ENCODE measurements at places on chromosomes 1 and 21.

GRCh38 chr1:64595871-64596515, 126.1 kb downstream of the CACHD1 start:
- no peak for DNase-seq

- DNase-seq: no peak
These were observed 3.5 kb upstream of the ILDR2 start for GRCh38 chr1:166978821-166979220.

GRCh38 chr21:23401278-23401677, 2206.0 kb downstream of the MRPL39 start:
- no peak for DNase-seq

- no peak for DNase-seq
These were observed 156.0 kb downstream of the PDE4B start for GRCh38 chr1:65948609-65949229.

GRCh38 chr1:57278558-57278957, 145.3 kb downstream of the DAB1 start:
- no peak for DNase-seq

GRCh38 chr1:92259350-92259749, 39.4 kb downstream of the GLMN start:
- DNase-seq: no peak

GRCh38 chr1:183433703-183434102, 15.5 kb upstream of the NMNAT2 start:
- no peak for DNase-seq

GRCh38 chr1:115457289-115457688, 119.2 kb upstream of the NGF start:
- no peak for DNase-seq

DNA sequence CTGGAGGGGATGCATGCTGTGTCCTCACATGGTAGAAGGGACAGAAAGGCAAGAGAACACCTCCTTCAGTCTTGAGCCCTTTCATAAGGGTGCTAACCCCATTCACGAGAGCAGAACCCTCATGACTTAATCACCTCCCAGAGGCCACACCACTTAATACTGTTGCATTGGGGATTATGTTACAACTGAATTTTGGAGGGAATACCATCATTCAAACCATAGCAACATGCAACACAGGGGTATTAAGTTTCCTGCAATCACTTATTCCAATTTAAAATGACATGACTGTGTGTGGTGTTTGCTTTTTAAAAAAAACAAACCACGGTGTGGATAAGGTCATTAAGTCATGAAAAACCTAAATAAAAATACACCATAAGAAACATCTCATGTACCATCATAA, 3.1 kb upstream of the LIN9 start:
- no peak for DNase-seq

- DNase-seq: no peak
These were observed 89.8 kb downstream of the SMYD3 start for GRCh38 chr1:246417152-246417812.
